ENCODE measurements at places on chromosomes 3 and 15.

GRCh38 chr15:29924750-29925149, 102.5 kb upstream of the TJP1 start:
- DNase-seq: no peak

GRCh38 chr3:7328339-7328738, 467.4 kb downstream of the GRM7 start:
- DNase-seq: no peak

GRCh38 chr3:111076732-111077131, 5.1 kb downstream of the NECTIN3 start:
- DNase-seq: no peak

DNA sequence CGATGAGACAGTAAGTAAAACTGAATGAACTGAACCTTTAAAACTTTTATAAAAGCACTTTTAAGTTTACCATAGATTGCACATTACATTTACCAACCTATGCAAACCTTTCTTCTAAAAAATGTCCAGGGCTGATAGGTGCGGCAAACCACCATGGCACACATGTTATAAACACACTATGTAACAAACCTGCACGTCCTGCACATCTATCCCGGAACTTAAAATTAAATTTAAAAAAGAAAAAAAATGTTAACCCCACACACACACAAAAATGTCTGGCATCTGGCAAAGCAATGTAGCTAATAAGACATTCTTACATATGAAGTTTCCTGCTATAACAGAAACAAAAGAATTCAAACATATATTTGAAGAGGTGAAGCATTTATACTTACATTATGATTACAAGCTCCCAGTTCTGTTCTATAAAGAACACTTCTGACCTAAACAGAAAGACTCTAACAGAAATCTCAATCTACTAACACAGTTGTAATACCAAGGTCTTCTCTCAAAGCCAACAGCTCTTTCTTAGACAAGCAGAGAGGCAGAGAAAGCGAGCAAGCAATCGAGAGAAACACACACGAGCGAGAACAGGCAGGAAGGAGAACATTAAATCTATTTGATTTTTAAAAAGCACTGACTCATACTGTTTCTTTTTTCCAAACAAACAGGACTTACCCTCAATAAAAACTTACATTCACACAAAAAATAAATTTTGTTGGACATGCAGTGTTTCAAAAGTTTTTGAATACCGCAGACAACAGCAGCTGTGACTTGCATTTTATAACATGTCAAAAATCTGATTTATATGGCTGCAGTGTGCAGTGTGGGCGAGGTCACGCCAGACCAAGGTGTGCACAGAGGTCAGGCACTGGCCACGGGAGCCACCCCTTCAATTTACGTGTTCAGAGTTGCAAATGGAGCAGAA, at the start of gene NRG4:
Gene NRG4, minus strand, starts transcription at position 798 of the 925 bp plus-strand sequence. CDS start 1,194 bp downstream, outside the sequence.
- no peak for DNase-seq

DNA sequence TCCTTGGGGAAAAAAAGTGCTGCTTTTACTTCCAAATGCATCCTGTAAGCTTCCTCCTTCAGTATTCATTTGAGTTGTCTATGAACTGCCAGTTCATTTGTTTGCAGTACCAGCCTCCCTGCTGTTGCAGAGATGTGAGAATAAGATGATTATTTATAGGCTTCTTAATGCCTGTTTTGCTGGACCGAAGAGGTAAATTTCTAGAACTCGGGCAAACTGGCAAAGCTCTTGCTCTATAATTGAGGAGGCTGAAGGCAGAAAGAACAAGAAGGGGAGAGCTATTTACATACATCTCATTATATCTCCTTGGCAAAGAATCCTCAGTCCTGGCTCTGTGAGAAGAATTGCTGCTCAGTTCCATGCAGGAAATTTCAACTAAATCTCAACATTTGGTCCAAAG, 790.4 kb downstream of the GRM7 start:
- no peak for DNase-seq

DNA sequence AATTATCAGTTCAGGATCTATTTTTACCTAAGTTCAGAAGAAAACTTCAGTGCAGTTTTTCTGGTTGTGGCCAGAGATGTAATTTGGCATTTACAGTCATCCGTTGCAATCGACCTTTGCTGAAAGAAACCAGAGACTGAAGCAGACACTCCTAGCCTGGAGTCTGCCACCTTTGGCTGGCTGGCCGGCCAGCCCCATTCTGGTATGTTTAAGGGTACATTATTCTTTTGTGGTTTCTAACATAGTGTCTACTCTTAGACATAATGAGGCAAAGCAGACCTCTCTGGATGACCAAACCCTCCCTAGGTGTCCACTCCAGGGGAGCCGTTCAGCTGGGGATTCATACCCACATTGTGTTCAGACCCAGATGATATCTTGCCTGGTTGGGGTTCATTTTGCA, 275.9 kb upstream of the TPM1 start:
- no peak for DNase-seq
